NCI-H2081 (cell line): ENCODE measurements at places on chromosomes 1 and 21.

DNA sequence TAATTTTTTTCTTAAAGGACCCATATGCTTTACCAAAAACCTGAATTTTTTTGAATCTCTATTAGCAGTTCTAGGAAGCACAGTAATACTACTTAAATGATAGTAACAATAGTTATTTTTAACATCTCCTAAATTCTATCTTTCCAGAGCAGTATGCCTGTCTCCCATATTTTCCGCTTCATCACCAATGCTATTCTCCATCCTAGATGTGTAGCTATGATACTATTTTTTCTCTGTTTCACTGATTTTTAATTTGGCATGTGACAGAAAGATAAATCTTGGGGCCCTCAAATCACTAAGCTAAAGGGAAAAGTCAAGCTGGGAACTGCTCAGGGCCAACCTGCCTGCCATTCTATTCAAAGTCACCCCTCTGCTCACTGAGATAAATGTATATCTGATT lies 102.3 kb upstream of the HMCN1 start:
- DNase-seq: no peak

GRCh38 chr21:25936776-25937175 lies 202.0 kb downstream of the GABPA start:
- no peak for DNase-seq

DNA sequence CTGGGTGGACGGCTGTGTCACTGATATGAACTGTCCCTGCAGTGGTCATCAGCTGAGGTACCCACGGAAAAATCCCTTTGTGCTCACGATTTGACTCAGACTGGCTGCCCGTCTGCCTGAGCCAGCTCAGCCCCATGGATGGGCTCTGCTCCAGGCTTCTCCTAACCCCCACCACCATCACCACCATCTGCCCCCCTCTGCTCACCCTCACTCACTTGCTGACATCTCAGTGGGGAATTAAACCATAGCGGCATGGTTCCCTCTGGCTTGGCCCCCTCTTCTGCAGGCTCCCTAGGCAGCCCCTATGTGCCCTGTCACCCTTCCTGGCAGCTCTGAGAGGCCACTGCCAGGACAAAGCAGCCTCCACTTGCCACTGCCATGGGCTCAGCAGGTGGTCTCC lies 17.3 kb downstream of the SLC6A9 start:
- DNase-seq: no peak

- DNase-seq: no peak
Observed at GRCh38 chr21:46456750-46457149, 1.9 kb upstream of the DIP2A start.

GRCh38 chr1:197392541-197392940 lies 124.5 kb downstream of the CRB1 start:
- DNase-seq: no peak

GRCh38 chr1:243946946-243947345 lies 96.9 kb upstream of the AKT3 start:
- no peak for DNase-seq

DNA sequence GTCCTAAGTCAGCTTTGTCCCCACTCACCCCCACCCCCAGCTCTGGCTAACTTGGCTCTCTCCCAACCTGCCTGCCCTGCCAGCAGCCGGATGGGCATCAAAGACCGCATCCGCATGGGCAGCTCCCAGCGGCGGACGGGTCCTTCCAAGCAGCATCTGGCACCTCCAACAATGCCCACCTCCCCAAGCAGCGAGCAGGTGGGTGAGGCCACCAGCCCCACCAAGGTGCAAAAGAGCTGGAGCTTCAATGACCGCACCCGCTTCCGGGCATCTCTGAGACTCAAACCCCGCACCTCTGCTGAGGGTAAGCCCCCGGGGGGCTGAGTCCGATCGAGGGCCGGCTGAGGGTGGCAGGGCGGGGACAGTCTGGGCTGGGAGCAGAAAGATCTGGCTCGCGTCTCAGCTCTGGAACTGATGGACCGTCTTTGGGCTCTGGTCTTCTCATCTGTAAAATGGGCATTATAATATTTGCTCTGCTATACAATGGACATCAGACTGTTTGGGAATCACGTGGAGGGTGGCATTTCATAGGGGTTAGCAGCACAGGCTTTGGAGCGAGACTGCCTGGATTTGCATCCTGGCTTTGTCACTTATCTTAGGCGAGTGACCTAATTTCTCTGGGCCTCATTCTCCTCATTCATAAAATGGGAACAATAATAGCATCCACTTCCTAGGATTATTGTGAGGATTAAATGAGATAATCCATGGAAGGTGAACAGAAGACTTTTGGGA lies 31.0 kb downstream of the CITED4 start:
- no peak for DNase-seq

DNA sequence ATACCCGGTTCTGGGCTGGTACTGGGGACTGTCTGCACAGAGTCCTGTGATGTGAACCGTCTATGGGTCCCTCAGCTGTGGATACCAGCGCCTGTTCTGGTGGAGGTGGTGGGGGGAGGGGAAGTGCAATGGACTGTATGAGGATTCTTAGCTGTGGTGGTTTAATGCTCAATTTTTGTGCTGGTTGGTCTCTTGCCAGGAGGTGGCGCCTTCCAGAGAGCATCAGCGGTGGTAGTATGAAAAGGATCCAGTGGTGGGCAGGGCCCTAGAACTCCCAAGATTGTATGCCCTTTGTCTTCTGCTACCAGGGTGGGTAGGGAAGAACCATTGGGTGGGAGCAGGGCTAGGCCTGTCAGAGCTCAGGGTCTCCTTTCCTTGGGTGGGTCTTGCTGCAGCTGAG lies 89.4 kb upstream of the B3GALT2 start:
- no peak for DNase-seq

- DNase-seq: no peak
Observed at GRCh38 chr1:3016641-3017439, 4.4 kb upstream of the ACTRT2 start.
